Endothelial cell (in vitro differentiated cells): ENCODE measurements at places on chromosomes 6 and 20.
A peak's percentile ranks its signal among the peaks of the same experiment; 100 is the strongest.

DNA sequence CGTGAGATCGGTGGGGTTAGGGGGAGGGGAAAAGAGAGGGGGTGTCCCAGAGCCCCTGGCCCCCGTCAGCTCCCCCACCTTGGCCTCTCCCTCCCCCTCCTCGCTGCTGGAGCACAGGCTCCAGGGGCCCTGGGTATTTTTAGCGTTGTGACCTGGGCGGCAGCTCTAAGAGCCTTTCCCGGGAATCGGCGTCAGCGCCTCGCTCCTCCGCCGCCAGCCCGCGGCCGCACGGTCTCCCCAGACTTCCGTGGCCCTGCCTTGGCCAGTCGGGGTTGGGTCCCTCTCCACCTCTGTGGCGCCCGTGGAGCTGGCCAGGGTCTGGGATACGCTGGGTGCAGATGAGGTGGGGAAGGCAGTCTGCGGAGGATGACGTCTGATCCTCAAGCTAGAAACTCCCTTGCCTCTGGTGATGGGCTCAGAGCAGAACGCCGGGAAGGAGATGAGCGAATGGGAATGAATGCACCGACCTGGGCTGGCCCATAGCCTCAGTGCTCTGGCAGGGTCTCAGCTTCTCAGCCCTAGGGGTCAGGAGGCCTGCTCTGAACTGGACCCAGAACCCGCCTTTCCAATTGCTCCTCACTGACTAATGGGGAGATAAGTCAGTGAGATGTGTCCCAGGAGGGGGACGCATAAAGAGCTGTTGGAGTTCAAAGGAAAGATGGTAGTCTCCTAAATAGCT lies 883 bp upstream of the DBNDD2 start:
- H3K27ac ChIP-seq: no peak overlapping the region
- H3K27me3 ChIP-seq: peaks cover 22% of the 10 kb centered on the region
- DNase-seq: peak; percentile 30
- H3K36me3 ChIP-seq: peaks cover 3% of the 10 kb centered on the region
- peak overlapping the region; percentile 69 for H3K4me3 ChIP-seq
- peaks cover 2% of the 10 kb centered on the region for H3K4me1 ChIP-seq

- H3K4me3 ChIP-seq: no peak overlapping the region
- H3K4me1 ChIP-seq: no peaks in the 10 kb centered on the region
- no peak for DNase-seq
- H3K36me3 ChIP-seq: no peaks in the 10 kb centered on the region
- peaks cover 4% of the 10 kb centered on the region for H3K27me3 ChIP-seq
- H3K27ac ChIP-seq: no peak overlapping the region
These were observed 9.9 kb downstream of the LAMA5 start for GRCh38 chr20:62357187-62357667.

DNA sequence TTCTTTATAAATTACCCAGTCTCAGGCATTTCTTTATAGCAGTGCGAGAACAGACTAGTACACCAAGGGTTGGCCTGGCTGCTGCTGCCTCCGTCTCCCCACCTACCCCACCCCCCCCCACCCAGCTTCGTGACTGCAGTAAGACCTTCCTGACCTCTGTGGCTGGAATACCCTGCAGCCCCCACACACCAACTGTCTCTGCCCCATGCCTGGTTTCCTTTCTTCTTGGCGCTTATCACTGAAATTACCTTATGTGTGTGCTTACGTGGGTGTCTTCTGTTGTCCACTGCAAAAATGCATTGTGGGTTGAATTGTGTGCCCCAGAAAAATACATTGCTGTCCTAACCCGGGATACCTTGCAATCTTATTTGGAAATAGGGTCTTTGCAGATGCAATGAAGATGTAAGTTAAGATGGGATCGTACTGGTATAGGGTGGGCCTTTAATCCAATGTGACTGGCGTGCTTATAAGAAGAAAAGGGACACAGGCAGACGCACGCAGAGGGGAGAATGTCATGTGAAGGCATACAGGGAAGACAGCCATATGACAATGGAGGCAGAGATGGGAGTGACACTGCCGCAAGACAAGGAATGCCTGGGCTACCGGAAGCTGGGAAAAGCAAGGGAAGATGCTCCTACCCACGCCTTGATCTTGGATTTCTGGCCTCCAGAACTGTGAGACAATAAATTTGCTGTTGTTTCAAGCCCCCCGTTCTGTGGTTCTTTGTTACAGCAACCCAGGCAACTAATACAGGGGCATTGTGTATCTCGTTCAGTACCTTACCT lies 15.4 kb downstream of the SYNJ2 start:
- no peak overlapping the region for H3K27ac ChIP-seq
- peaks cover 41% of the 10 kb centered on the region for H3K4me1 ChIP-seq
- peaks cover 8% of the 10 kb centered on the region for H3K27me3 ChIP-seq
- no peak for DNase-seq
- H3K4me3 ChIP-seq: no peak overlapping the region
- H3K36me3 ChIP-seq: peaks cover 18% of the 10 kb centered on the region

DNA sequence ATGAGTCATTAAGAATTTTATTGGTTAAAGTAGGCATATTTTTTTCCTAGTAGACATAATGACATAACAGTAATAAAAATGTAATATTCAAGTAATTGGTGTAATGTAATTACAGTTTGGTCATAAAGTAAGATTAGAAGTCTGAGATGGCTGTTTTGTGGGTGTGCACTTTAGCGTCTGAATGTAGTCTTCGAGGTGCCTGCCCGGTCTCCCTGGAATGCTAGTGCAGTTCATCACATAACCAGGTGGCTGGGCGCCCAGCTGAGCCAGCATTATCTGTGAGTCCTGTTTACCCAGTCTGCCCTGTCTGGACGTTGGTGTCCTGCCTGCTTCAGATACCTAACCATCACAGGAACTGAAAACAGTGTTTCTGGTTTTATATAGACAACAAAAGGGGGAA lies 419.1 kb downstream of the CDC5L start:
- no peak overlapping the region for H3K27ac ChIP-seq
- H3K4me1 ChIP-seq: peaks cover 9% of the 10 kb centered on the region
- H3K27me3 ChIP-seq: peaks cover 2% of the 10 kb centered on the region
- H3K4me3 ChIP-seq: no peak overlapping the region

GRCh38 chr6:82955841-82956240 lies 109.8 kb downstream of the UBE3D start:
- no peak overlapping the region for H3K4me3 ChIP-seq
- H3K36me3 ChIP-seq: peaks cover 3% of the 10 kb centered on the region
- H3K4me1 ChIP-seq: peaks cover 27% of the 10 kb centered on the region
- no peak overlapping the region for H3K27ac ChIP-seq
- no peaks in the 10 kb centered on the region for H3K27me3 ChIP-seq
- DNase-seq: no peak

DNA sequence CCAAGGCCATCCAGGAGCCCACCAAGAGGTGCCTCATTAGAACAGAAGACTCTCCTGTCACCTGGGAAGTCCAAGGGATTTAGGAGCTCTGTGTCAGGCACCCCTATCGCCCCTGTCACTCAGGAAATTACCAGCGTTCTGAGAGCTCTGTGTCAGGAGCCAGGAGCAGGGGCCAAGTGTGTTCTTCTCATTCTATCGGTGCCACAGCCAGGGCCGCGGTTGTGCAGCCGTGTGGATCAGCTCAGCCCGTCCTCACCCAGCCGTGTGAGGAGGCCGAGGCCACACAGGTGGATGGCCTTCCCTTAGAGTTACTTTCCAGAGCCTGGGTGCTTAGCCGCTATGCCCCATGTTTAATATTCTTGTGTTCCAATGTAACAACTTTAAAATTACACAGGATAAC lies 9.8 kb downstream of the MTG2 start:
- peaks cover 5% of the 10 kb centered on the region for H3K36me3 ChIP-seq
- no peak overlapping the region for H3K27ac ChIP-seq
- DNase-seq: no peak
- no peak overlapping the region for H3K4me3 ChIP-seq
- H3K27me3 ChIP-seq: peaks cover 2% of the 10 kb centered on the region
- H3K4me1 ChIP-seq: peaks cover 3% of the 10 kb centered on the region

DNA sequence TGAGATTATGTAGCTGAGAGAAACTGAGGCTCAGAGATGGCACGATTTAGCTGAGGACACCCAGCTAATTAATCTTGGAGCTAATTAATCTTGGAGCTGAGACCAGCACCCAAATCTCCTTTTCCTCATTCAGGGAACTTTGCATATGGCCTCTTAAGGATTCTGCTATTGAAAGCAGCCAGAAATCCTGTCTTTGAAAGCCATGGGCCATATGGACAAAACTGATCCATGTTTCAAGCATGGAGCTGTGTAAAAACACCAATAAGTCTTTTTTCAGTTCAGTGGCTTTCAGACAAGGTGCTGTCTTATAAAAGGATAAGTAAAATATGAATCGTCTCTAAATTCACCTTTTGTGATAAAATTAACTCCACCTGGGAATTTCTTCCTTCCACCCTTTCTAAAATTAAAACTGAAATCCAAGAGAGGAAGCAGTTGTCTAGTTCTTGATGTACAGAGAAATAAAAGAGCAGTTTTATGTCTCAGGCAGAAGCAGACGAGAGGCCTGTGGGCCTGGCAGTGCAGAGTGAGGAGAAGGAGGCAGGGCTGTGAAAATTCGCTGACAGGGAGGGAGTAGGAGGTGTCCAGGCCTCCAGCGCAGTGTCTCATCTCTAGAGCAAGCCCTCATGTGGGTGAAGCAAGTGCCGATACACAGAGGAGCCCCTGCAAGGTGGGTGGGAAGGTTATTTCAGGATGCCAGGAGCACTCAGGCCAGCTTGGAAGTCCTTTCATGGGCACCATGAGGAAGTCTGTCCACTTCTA lies 266.9 kb downstream of the UST start:
- peaks cover 20% of the 10 kb centered on the region for H3K4me1 ChIP-seq
- H3K4me3 ChIP-seq: peak overlapping the region; percentile 33
- H3K27me3 ChIP-seq: no peaks in the 10 kb centered on the region
- H3K36me3 ChIP-seq: peaks cover 4% of the 10 kb centered on the region
- DNase-seq: no peak

GRCh38 chr6:112383191-112383590 lies 36.1 kb downstream of the RFPL4B start:
- H3K27ac ChIP-seq: no peak overlapping the region
- peaks cover 3% of the 10 kb centered on the region for H3K27me3 ChIP-seq
- H3K4me1 ChIP-seq: no peaks in the 10 kb centered on the region
- DNase-seq: no peak

- H3K27me3 ChIP-seq: no peaks in the 10 kb centered on the region
- no peak overlapping the region for H3K27ac ChIP-seq
- no peak overlapping the region for H3K4me3 ChIP-seq
These were observed 147.0 kb downstream of the HS3ST5 start for GRCh38 chr6:114195631-114196403.

DNA sequence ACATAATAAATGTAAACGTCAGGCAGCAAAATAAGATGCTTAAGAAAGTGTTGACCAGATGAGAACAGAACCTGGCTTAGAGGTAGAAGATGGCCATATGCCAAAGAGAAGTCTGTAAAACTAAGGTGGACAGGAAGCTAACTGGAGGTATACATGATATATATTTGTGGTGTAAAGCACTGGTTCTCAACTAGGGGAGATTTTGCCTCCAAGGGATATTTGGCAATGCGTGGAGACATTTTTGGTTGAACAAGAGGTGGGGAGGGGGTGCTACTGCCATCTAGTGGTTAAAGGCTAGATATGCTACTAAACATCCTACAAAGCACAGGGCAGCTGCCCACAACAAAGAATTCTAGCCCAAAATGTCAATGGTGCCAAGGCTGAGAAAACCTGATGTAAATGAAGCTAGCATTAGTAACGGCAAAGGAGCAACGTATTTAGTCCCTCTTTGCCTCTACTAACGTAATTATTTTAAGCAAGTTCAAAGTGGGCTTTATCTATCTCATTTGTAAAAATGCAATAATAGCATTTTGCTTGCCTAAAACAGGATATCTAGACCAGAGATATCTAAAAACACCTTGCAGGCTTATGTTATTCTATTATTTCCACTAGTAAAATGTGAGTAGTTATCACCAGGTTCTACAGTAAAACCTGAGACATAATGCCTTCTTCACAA lies 182.6 kb downstream of the RNGTT start:
- peak; percentile 62 for DNase-seq
- H3K36me3 ChIP-seq: peaks cover 11% of the 10 kb centered on the region
- no peak overlapping the region for H3K4me3 ChIP-seq
- H3K27me3 ChIP-seq: no peaks in the 10 kb centered on the region
- H3K4me1 ChIP-seq: no peaks in the 10 kb centered on the region
- H3K27ac ChIP-seq: no peak overlapping the region
